Stimulated activated CD4-positive, alpha-beta T cell treated with anti-CD3 and anti-CD28 coated beads, Interleukin-12 subunit alpha, Interleukin-12 subunit beta, amount 100 ng/mL, for 48 hours (primary cell): ENCODE measurements at places on chromosomes 3 and 15.

- no peak for DNase-seq
These were observed 681.3 kb downstream of the ROBO1 start for GRCh38 chr3:79086514-79086913.

GRCh38 chr3:112086875-112087524, 811 bp downstream of the C3orf52 start:
- DNase-seq, result no peak

DNA sequence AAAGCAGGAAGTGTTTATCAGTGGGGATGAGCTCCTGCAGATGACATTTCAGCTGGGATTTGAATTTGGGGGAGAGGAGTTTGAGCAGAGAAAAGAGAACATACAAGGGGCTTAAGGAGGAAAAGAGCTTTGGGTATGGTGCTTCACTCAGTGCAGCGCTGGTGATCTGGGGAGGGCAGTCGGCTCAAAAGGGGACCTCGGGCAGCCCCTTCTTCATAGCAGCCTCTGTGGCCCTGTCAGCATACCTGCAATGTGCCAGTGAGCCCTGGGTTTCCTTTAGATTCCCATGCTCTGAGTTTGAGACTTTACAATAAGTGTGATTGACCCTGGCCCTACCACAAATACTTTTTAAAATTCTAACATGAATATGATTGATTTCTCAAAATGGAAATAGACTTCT, 40.2 kb downstream of the ROPN1B start:
- no peak for DNase-seq

- no peak for DNase-seq
These were observed 2.3 kb upstream of the MYL3 start for GRCh38 chr3:46865546-46865945.

GRCh38 chr15:101288905-101289513, 6.0 kb downstream of the SNRPA1 start:
- DNase-seq, result no peak

- no peak for DNase-seq
These were observed 527.9 kb downstream of the SHQ1 start for GRCh38 chr3:72320095-72320954.

GRCh38 chr3:143222505-143222904, 102.9 kb downstream of the CHST2 start:
- no peak for DNase-seq

DNA sequence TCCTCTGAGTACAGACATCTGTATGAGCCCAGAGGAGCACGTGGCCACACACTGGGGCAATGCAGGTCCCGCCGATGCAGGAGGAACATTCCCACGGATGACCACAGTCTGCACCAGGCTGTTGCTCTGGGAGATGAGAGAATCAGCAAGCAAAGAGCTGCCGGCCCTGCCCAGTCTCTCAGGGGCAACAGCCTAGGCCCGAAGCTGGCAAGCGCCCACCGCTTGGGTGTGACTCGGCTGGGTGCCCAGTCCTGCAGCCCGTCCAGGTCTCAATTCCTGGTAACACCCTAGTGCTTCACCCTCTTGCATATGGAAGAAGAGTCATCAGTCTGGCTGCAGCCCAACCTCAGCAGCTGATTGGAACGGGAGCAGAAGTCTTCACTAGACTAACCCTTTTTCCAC, 153.7 kb upstream of the HES1 start:
- DNase-seq, result no peak
